ENCODE measurements at places on chromosomes 4 and X.

- DNase-seq: no peak
Observed at GRCh38 chr4:79450053-79450452, 42.0 kb upstream of the GK2 start.

DNA sequence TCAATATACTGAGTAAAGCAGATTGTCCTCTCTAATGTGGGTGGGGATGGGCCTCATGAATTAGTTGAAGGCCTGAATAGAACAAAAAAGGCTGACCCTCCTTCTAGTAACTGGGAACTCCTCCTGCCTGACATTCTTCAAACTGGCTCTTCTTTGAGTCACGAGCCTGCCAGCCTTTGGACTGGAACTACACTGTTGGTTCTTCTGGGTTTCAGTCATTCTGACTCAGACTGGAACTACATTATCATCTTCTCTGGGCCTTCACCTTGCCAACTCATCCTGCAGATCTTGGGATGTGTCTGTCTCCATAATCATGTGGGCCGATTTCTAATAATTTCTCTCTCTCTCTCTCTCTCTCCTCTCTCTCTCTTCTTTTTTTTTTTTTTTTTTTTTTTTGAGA, 26.9 kb upstream of the CT47C1 start:
- no peak for DNase-seq

GRCh38 chrX:10582215-10582733, 38.1 kb downstream of the MID1 start:
- no peak for DNase-seq

GRCh38 chr4:16674082-16674481, 224.4 kb downstream of the LDB2 start:
- DNase-seq: no peak

DNA sequence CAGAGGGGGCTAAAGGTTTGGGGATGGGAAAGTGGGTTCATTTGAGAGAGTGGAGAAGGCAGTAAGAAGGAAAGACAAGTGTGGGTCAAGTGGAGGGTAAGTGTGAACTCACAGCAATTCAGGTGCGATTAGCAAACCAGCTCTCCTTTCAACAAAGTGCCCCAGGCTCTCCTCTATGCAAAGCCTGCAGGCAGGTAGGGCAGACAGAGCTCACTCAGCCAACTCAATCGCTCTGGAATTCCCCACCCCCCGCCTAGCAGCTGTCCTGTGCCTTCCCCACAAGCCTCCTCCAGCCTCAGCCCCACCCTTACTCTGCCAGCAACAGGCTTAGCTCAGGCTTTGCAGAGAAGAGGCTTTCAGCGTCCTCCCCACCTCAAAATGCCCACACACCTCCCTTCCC, 14.8 kb upstream of the MAMLD1 start:
- DNase-seq: no peak

All from HFF-Myc (cell line).